ENCODE measurements at places on chromosomes 1 and 21.
A peak's percentile ranks its signal among the peaks of the same experiment; 100 is the strongest.

- peak; percentile 22 for DNase-seq
Observed at GRCh38 chr1:164721228-164721496, 162.2 kb downstream of the PBX1 start.

DNA sequence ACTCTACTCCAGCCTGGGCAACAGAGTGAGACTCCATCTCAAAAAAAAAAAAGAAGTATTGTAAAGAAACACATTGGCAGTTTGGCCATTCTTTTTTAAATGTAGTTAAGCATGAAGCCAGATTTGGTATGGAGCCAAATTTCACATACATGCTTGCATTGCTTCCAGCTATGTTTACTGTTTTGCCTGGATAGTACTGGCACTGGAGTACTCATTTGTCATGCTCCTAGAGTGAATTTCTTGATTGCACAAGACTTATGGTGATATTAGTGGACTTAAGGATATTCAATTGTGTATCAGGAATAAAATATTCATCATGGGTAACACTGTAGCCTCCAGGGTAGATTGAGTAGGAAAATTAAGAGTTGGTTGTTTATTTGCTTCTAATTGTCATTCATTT is 24.5 kb upstream of the SLC9A1 start:
- DNase-seq: no peak

DNA sequence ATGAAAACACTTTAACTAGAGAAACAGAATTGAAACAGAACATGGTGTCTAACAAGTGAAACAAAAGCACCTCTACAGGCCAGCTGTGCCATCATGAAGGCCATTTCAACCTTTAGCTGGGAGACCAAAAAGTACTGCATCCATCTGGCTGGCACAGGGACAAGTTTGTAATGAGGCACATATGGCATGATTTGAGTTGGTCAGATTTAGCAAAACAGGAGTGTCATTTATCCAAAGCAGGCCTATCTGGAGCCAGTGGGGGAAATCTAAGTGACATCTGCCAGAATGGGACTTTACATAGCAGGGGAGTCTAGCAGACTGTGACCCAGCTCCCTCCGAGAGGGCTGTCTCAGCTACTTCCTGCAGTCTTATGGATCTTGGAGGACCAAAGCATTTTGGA is 51.9 kb downstream of the DNTTIP2 start:
- DNase-seq: peak; percentile 54

GRCh38 chr21:45354970-45355369 is 50.0 kb upstream of the COL18A1 start:
- no peak for DNase-seq

DNA sequence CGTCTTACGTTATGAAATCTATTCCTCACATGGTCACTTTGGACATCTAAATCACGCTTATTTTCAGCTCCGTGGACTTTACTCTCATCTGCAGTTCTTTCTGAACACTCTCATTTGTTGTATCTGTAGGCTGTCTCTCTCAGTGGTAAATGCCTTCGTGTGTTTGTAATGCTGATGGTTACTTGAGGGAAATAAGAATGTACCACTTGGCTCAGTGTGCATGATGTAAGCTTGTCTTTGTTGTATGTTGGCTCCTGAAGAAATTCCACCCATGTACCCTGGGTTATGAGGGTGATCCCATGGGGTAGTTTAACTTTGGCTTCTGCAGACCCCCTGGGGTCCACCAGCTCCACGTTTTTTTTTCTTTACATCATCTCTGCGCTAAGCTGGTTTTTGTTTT is 378.4 kb downstream of the SETD4 start:
- no peak for DNase-seq

GRCh38 chr21:15071009-15071408 is 6.2 kb upstream of the NRIP1 start:
- no peak for DNase-seq

DNA sequence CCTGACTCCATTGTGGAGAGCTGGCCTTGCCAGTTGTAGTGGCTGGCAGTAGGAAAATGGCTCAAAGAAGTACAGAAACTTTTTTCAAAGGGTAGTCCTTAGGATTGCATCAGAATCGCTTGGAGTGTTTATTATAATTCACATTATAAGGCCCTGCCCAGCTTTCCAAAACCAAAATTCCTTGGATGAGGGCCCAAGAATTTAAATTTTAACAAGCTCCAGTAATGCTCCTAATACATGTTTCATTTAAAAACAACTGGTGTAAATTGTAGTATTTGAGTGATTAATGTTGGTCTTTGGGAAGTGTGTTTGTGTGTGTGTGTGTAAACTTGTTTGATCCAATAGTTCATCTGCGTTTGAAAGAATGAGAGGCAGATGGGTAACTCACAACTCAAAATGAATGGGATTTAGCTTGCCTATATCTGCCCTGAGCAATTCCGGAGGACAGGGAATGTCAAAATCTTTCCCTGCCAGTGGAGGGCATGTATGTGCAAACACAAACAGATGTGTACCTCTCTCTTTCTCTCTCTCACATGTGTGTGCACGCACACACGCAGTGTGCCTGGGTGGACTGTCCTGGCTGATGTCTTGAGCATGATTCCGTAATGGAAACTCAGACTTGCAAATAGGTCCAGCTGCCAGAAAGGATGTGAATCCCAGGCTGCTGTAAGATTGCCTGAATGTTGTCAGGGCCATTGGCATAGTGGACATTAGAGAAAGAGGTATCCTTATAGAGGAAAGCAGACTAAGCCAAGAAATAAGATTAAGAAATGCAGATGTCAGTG is 293.1 kb downstream of the LMX1A start:
- no peak for DNase-seq

GRCh38 chr1:233603478-233603877 is 10.4 kb upstream of the KCNK1 start:
- DNase-seq: no peak

- no peak for DNase-seq
Observed at GRCh38 chr1:72355899-72356298, 73.6 kb upstream of the NEGR1 start.

GRCh38 chr1:5725406-5725805 is 266.8 kb downstream of the NPHP4 start:
- no peak for DNase-seq

DNA sequence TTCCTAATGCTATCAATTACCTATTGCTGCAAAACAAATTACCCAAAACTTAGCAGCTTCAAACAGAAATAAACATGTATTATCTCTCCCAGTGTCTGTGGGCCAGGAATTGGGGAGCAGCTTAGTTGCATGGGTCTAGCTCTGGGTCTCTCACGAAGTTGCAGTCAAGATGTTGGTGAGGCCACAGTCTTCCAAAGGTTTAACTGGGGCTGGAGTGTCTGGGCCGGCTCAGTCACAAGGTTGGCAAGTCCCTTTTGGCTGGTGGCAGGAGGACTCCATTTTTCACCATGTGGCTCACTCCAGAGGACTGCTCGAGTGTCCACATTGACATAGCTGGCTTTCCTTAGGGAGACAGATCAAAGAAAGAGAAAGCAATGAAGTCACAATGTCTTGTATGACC is 5.0 kb upstream of the LRP8 start:
- DNase-seq: no peak

DNA sequence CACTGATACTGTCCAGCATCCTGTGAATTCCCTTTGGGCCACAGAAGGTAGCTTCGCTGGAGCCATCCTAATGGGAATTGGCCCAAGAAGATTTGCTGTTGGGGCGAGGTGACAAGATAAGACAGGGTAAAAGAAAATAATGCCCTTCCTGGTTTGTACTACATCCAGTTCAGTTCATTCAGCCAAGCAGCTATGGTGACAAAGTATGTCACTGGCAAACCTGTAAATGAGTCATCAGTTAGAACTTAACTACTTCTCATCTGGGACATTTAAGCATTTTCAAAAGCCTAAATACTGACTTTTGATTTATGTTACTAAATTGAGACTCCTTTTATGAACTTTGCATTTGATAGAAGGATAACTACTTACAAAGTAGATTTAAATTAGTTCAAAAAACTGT is 54.2 kb downstream of the WDR64 start:
- no peak for DNase-seq
